ENCODE measurements at places on chromosomes 2 and 18.

GRCh38 chr2:217393585-217394032, 533.7 kb upstream of the TNP1 start:
- DNase-seq = peak; percentile 67

DNA sequence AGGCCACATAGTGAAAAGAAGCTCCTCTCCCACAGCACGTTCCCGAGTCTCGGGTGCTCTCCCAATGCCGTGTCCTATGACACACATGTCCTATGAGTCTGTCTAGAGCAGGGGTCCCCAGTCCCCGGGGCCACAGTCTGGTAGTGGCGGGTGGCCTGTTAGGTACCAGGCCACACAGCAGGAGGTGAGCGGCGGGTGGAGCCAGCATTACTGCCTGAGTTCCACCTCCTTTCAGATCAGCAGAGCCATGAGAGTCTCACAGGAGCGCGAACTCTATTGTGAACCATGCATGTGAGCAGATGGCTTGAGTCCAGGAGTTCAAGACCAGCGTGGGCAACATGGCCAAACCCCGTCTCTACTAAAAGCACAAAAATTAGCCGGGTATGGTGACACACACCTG, 112.6 kb downstream of the ZBTB7C start:
- DNase-seq = no peak

DNA sequence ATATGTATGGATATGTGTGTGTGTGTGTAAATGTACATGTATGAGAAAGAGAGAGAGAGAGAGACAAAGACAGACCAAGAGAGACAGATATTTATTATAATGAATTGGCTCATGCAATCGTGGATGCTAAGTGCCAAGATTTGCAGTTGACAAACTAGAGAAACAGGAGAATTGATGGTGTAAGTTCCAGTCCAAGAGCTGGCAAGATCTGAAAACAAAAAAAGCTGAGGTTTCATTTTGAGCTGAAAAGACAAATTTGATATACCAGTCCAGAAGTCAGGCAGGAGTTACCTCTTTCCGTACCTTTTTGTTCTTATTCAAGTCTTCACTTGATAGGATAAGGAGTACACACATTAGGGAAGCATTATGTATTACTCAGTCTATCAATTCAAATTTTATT, 157.8 kb downstream of the COPS8 start:
- no peak for DNase-seq

DNA sequence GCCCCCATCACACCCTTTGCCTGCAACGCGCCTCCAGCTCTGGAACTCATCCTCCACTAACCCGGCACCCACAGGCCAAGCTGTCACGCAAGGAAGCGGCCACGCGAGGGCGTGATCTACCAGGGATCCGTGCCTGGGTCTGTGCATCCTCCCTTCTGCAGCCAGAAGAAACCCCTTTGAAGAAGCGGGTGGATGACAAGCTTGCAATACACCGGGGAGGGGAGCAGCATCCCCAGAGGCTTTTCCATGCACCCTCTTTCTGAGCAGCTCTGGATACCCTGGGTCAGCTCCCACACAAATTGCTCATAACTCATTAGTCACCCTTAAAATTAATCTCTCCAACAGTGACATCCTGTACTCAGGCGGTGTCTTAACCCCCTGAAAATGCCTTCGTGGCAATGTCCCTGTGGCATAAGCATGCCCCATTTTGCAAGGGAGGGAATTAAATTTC, 47.6 kb downstream of the PDCL3 start:
- no peak for DNase-seq

DNA sequence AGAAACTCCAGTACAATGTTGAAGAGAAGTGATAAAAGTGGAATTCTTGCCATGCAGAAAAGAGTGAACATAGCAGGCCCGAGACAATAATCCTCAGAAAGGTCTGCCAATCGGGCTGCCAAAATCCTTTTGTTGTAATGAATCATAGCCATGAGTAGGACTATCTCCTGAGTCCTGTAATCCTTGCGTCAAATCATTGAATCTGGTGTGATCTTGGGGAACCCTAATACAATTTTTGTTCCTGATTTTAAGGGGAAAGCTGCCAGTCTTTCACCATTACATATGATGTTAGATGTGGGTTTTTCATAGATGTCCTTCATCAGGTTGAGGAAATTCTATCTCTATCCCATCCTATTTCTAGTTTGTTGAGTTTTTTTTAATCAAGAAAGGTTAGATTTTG, 2.2 kb downstream of the TPGS2 start:
- DNase-seq = no peak

DNA sequence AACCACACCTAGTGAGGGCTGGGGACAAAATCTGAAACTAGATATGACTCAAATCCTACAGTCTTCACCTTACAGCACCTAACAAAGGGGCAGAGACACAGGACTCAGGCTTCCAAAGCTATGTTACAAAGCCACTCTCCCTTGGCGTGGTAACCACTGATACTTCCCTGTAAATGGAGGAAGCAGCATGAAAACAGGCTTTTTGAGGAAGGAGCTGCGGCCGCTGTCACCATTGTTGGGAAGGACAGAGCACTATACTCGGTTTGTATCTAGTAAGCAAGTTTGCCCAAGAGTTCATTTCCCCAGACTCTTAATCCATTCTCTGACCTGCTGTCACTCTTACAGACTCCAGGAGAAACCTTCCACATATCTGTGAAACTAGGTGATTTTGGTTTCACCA, 60.3 kb downstream of the LONRF2 start:
- no peak for DNase-seq

GRCh38 chr2:96325041-96325883, at the start of gene ITPRIPL1:
Gene ITPRIPL1 (plus strand): TSS chr2:96325317. CDS start chr2:96325840, 523 bp downstream.
- no peak for DNase-seq

DNA sequence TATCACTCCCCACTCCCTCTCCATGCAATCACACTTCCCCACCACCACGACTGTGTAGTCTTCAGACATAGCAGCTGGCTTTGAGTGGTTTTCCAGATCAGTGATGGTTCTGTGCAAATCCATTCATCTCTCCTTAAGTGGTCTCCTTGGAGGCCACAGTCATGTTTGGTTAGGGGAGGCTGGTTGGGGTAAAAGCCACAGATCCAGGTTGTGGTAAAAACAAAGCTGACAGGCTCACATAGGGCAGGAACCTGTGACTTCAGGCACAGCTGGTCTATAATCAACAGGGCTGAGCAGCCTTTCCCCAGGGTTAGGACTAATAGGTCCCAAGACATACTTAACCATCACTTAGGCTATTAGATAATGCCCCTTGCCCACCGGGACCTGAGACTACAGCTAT, 46.2 kb upstream of the FZD7 start:
- no peak for DNase-seq

DNA sequence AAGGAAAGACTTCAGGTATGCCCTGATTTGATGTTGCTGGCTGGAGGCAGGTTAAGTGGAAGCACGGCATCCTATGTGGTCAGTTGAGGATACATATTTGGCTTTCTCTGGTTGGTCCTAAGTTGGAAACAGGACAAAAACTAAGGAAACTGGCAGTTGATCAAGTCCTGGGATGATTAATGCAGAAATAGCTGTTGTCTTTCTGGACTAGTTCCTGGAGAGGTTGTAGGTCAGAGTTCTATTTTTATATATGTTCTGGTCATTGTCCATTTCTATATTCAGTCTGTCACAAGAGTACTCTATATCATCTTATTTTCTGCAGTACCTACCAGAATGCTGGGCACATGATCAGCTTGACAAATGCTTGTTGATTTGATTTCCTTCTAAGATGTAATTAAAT, 4.0 kb upstream of the SLC35F5 start:
- DNase-seq = no peak

- DNase-seq = no peak
Measured at GRCh38 chr18:40179729-40180461, 1775.1 kb upstream of the PIK3C3 start.

- no peak for DNase-seq
Measured at GRCh38 chr2:190563109-190563508, 28.6 kb upstream of the NEMP2 start.

GRCh38 chr2:98280376-98281102, 65.7 kb upstream of the CNGA3 start:
- DNase-seq = no peak

GRCh38 chr2:124877141-124877577, 852.1 kb downstream of the CNTNAP5 start:
- DNase-seq = no peak

DNA sequence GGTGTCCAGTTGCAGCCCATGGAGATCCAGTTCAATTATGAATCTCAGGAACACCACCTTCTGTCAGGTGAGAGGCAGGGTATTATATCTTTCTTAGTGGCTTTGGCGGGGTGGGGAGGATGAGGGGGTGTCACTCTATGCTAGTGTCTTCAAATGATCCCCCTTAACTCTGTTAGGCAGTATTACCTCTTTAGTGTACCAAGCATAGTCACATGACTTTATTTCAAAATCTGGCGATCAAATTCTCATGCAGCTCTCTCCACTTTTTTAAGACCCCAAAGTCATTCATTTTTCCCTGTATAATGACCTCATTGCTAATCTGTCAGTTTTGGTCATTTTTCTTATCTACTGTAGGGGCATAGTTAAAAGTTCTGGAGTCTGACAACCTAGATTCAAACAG, 1.1 kb upstream of the ZSCAN30 start:
- DNase-seq = no peak

DNA sequence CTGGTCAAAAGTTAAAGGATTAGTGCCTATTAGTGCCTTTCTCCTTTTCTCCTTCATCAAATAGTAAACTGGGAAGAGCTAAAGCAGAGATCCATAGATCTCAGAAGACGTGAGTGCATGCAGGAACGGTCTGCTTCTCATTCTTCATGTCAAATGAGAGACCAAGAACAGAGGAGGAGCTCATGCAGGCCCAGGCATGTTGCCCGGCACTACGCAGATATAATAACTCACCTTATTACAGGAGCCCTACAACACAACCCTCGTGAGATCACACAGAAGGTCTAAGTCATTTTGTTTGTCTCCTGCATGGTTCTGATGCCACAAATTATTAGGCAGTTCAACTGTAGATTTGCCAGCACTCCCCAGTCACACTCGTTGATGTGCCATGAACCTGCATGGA, 71.8 kb downstream of the CMPK2 start:
- DNase-seq = no peak

- no peak for DNase-seq
Measured at GRCh38 chr2:15720561-15721307, 129.1 kb downstream of the DDX1 start.

DNA sequence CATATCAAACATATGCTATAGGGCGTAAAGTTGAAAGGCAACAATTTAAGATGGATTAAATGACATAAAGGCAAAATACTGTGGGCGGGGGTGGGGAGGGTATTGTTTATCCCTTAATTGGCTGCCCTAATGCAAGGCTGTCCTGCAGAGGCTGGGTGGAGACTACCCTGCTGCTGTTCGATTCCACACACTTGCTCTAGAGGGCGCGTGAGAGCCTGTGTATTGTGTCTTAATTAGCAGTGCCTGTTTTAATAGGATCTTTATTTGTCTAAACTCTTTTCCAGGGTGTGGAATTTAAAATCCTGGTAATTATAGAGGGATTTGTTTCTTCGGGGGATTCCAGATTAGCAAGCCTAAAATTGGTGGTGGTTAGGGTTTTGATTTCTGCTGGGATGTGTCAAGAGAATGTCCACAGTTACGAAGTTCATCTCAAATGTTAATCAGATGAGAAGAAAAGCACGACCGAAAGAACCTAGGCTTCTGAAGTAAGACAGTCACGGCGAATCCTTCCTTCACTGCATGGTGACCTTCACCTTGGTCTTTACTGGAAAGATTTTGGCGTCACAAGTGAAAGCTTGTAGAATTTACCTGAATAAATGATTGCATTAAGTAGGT, 103.5 kb upstream of the MAP3K20 start:
- DNase-seq = no peak

- peak; percentile 7 for DNase-seq
Measured at GRCh38 chr2:198283146-198283545, 478.8 kb downstream of the PLCL1 start.

GRCh38 chr2:218039171-218039570, 29.9 kb upstream of the RUFY4 start:
- no peak for DNase-seq

GRCh38 chr2:86782748-86783147, 8.0 kb downstream of the CD8A start:
- no peak for DNase-seq

GRCh38 chr2:126893153-126893552, 5.5 kb upstream of the TEX51 start:
- DNase-seq = no peak

- no peak for DNase-seq
Measured at GRCh38 chr2:114668415-114668814, 226.0 kb downstream of the DPP10 start.

GRCh38 chr2:220001751-220002150, 374.3 kb downstream of the SLC4A3 start:
- DNase-seq = no peak

DNA sequence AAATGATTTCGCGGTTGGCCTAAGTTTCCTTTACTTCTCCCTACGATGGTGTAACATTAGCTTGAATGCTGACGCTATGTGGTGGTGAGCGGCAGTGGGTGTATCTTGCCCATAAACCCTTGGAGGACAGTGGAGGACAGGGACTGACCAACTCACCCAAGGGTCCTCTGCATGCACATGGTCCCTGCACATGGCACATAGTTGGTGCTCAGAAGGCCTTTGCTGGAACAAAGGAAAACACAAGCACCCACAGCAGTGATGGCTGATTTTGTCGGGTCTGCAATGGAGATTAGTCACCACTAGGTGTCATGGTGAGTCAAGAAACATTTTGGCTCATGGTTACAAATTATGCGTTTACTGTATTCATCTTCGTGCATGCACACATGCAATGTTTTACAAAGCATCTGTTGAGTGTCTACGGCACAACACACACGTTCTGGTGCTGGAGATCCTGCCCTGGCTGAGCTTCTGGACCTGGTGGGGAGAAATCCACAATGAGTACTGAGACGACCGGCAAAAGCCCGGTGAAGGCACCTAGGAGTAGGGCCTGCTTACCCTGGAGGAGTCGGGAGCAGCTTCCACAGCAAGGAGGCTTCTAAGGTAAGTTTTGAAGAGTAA, 44.0 kb downstream of the PDCL3 start:
- no peak for DNase-seq

- DNase-seq = peak; percentile 45
Measured at GRCh38 chr2:232139786-232140562, 178.5 kb downstream of the DIS3L2 start.

GRCh38 chr2:235151152-235151551, 199.3 kb downstream of the SH3BP4 start:
- DNase-seq = no peak

GRCh38 chr2:80335411-80335810, 30.9 kb upstream of the LRRTM1 start:
- DNase-seq = no peak

GRCh38 chr2:85840091-85840490, 48.7 kb downstream of the ST3GAL5 start:
- DNase-seq = no peak

All from skeletal muscle cell (primary cell).